ENCODE measurements at places on chromosomes 2 and 18.

- no peak for DNase-seq
These were observed 23.4 kb upstream of the ITGA6 start for GRCh38 chr2:172403881-172404468.

GRCh38 chr2:26245231-26245732 is 543 bp downstream of the HADHB start:
- peak; percentile 58 for DNase-seq

DNA sequence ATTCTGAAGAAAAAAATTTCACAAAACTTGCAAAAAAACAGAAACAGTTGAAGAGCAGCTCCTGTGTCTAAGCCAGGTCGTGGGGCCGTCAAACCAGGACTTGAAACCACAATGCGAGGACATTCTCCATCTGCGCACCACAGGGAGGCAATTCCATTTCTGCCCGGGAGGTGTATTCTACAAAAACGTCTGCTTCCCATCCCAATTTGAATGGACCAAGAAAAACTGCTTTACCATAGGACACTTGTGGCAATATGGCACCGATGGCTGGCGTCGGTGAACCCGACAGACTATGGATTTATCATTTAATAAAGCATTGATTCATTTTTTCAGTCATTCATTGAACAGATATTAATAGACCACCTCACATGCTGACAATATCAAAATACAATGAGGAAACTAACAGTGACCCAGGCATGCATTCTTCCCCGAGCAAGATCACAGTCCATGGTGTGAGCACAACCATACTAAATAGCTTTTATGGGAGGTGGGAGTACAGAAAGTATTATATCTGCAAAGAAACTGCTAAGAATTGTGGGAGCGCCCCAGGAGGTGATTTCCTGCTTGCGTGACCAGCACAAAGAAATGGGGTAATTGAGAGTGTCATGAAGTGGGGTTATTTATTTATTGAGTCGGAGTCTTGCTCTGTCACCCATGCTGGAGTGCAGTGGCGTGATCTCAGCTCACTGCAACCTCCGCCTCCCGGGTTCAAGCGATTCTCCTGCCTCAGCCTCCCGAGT is 10.5 kb upstream of the ZAP70 start:
- DNase-seq, result no peak

GRCh38 chr2:169840747-169841142 is 13.5 kb downstream of the UBR3 start:
- DNase-seq, result no peak

- DNase-seq, result no peak
These were observed 431 bp upstream of the CNRIP1 start for GRCh38 chr2:68320118-68320641.

DNA sequence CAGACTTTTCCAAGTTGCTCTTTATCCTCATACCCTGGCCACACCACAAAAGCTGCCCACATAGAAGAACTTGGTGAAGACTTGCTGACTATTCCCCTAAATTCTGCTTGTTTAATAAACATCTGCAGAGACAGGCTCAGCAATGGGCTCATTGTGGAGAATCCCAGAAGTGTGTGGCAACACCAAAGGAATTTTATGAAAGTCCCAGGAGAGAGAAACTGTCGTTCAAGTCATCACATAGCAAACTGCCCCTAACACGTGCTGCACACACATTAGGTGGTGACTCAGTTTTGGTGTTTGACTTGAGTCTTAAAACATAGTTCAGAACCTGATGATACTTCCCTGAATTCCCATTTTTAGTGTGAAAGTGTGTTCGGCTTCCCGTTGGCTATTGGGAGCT is 38.6 kb downstream of the CYP1B1 start:
- no peak for DNase-seq
